GM12892 (cell line): ENCODE measurements at places on chromosomes 5 and 9.

DNA sequence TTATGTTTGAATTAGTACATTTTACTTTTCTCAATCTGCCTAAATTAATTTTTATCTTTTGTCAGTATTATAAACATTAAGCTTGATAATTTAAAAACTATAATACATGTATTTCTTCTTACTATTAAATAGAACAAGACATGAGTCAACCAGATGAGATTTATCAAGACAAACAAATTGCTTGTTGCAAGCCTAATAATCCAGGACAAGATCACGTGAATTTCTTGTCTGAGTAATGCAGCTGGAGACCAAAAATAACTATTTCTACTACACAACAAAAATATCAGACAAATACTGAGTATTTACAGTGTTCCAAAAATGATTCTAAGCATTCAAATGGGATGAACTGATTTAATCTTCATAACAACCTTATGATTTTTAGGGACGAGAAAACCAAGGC lies 339.1 kb upstream of the PRR16 start:
- no peak for DNase-seq

GRCh38 chr9:14270358-14271092 lies 43.4 kb downstream of the NFIB start:
- no peak for DNase-seq

- no peak for DNase-seq
Measured at GRCh38 chr5:79800979-79801827, 111.6 kb downstream of the CMYA5 start.

DNA sequence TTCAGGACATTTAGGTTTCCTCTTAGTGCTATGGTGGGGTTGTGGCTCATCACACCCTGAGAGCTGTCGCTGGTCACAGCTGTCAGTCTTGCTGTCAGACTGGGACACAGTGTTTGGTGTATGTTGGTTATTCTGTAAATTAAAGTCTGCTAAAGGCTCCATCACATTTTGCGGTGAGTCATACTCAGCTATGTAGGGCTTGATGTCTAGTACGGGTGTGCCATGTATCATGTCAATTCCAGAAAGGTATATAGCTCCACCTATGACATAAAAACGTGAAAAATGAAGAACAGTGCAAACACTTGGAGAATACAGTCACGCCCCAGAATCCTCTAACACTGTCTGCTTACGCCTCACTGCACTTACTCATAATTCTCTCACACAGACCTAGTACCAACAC lies 11.9 kb downstream of the TRMO start:
- DNase-seq: no peak

DNA sequence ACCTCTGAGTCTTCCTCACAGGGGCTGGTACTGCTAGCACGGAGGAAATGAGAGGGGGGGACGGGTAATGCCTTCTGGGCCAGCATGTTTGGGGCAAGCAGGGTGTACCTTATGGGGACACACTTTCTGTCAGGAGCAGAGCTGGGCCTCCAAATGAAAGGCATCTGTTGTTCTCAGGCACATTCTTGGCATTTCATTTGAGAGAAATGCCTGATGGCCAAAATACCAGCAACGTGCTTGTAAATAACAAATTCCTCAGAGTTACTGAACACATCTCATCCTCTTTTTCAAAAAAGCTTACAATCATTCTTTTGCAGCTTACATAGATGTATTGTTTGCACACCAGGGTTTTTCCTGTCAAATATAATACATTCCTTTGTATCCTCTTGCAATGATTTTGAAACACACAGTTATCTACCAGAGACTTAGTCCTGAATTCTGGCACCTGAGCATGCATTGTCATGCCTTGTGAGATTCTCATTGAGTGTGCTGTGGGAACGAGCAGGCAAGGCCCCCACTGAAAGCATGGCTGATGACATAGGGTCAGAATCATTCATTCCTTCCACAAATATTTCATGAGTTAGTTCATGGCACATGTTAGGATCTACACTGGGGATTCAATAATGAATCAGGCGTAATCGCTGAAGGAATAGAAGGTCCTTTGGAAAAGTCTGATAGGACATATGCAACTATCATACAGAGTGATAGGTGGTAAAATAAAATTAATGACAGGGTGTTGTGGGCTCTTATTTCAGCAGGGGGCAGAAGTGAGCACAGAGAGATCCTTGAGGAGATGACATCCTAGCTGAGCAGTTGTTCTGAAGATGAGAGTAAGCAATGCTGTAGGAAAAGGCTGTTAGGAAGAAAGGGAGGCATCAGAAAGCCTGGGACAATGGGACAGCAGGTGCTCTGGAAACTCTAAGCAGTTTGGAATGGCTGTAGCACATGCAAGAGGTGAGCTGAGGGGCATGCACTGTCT lies 260.9 kb upstream of the TUT7 start:
- no peak for DNase-seq

- DNase-seq: no peak
Measured at GRCh38 chr5:173493846-173494245, 122.6 kb downstream of the BOD1 start.

DNA sequence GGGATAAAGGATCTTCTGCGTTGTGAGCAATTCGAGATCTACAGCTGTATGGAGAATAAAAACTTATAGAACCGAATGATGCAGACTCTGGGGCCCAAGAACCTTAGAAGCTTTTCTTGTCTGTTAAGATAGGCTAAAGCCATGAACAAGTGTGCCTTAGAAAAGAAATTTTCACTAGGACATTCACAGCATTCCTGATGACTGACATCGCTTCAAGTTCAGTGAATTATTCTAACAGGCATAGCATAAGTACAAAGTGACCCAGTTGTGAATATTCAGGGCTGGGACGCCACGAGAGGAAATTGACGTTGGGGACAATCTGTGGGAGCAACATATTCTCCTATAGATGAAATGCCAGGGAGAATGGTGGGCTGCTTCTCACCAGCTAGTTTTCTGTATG lies 32.0 kb upstream of the PANK3 start:
- no peak for DNase-seq

DNA sequence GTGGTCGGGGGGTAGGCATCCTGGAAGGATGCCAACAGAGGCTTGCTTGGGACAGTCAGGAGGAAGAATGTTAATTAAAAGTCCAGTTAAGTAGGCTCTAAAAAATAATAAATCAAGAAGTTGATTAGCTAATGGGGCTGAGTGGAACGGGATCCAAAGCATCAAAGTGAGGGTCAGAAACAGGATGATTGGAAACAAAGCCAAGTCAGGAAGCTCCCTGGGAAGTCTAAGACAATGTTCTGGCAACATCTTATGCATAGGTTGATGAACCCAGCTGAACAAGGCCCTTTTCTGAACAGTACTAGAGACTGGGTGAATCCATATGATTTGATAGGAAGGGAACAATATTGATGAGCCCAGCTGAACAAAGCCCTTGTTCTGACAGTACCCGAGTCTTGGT lies 50.2 kb upstream of the STARD4 start:
- DNase-seq: no peak

DNA sequence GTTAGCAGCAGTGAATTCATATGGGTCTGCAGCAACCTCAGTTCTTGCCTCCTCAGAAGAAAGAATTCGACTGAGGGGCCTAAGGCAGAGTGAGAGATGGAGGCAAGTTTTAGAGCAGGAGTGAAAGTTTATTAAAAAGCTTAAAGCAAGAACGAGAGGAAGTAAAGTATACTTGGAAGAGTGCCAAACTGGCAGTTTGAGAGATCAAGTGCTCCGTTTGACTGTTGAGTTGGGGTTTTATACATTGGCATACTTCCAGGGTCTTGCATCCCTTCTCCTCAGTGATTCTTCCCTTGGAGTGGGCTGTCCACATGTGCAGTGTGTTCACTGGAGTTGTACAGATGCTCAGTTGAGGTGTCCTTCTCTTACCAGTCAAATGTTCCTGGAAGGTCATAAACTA lies 203.6 kb downstream of the SPATA31D1 start:
- DNase-seq: no peak

DNA sequence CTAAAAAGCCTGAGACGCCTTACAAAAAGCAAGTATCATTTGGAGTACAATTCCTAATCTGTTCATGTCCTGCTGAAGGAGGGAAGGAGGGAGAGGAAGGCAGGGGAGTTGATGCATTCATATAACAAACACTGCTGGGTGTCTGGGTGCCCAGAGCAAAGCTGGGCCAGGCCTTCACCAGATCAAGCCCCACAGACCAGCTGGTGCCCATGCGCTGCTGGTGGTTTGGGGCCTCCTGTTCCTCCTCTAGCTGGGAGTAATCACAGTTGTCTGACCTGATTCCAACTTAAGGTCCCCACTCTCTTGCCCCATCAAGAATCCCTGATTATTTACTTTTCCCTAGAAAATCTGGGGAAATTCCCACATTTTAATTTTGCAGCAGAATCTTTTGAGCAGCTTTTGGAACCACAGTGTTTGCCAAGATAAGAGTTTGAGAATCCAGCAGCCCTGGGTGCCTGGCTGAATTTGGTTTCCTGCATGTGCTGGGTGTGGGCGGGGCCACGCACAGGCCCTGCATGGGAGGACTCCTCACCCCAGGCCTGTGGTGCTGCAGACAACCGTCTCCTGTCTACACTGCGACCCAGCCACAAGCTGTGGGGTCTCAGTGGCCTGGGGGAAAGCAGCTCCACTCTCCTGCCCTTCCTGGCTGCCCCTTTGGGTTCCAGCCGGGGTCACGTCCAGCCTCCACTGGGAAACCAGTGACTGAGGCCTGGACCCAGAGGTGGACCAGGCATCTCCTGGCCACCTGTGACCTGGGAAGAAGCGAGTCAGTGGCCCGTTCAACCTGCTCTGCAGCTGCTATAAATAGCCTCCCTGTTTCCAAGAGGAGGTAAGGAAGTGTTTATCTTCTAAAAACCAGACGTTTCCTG lies 47.5 kb downstream of the NEURL1B start:
- DNase-seq: peak; percentile 73

DNA sequence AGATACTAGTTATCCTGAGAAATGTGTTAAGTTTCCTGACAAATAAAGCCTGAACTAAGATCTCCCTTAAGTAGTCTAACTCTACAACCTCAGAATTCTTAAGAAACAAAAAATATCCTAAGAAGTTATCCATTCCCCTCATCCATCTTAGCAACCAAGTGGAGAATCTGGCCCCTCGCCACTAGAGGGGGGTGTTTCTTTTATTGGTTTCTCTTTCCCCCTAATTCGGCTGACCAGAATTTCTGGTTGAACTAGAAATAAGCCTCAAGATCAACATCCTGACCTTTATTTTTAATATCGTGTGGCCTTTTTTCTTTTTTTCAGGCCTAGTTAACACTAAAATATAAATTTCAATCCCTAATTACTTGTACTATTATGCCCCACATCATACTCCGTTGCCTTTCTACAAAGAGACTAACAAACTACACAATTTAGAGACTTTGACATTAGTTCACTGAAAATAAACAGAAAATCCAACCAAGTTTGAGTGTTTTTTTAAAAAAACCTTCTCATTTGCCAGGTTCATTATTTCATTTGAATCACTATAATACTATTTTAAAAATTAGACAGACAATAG lies 14.3 kb upstream of the NR4A3 start:
- no peak for DNase-seq

DNA sequence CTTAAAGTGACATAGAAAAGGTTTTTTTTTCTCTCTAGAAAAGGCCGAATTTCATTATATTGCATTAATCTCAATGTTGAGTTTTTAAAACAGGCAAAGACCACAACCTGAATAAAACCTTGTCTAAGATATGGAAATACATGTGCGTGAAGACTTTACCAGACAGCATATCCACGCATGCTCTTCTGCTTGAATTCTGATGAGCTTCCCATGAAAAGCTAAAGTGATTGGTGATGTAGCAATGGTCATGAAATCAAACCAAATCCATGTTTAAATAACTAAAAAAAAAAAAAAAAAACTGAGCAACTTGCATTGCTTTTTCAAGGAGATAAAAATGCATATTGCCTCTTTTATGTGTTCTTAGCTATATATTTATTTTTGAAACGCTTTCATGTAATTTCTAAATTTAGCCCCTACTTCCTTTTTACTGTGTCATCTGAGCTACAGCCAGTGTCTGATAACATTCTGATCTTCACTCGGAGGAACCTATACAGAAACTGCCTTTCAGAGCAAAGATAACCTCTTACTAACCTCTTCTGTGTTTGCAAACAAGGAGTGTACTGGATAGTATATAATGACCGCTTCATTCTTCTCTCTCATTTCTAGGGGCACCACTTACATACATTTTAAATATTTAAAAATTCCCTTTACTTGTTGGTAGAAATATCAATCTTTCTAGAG lies 179.1 kb upstream of the GNA14 start:
- peak; percentile 6 for DNase-seq

- peak; percentile 44 for DNase-seq
Measured at GRCh38 chr9:133429641-133430161, 7.5 kb downstream of the ADAMTS13 start.

DNA sequence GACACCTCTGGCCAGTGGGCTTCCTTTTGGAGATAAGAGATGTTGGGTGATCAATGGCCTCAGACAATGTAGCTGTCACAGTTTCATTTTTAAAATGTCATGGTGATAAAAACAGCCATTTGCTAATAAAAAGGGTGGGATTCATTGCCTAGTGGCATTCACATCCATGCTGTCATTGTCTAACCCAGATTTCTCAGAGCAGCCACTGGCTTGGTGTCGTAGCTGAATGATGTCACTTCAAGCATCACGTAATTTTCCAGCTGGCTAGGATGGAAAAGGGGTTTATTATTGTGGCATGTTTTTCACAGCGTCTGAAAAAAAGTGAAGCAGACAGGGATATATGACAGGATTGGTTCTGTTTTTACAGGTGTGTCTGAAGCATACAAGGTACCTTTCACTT lies 184.7 kb downstream of the AOPEP start:
- DNase-seq: no peak

GRCh38 chr5:9500625-9501024 lies 45.2 kb downstream of the SEMA5A start:
- no peak for DNase-seq

DNA sequence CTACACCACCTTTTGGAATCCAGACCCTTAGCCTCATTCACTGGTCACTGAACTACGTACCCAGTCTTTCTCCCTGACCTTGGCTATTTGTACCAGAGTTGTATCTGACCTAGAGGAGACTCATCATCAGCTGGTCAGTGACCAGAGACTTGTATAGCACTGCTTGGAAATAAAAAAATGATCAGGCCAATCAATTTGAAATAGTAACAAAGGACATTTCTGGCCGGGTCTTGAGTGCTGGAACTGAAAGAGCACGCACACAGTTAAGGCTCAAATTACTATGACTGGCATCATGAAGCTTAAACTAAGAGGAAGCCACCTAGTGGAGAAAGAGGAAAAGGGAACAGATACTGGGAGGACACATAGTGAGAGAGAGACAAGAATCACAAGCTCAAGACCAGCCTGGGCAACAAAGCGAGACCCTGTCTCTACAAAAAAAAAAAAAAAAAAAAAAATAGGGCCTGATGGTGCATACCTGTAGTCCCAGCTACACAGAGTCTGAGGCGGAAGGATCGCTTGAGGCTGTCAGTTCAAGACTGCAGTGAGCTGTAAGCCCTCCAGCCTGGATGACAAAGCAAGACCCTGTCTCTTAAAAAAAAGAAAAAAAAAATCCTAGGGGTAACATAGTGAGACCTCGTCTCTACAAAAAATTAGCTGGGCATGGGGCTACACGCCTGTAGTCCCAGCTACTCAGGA lies 12.8 kb upstream of the SRP19 start:
- no peak for DNase-seq

GRCh38 chr5:116144103-116144502 lies 59.3 kb downstream of the COMMD10 start:
- DNase-seq: no peak
